ENCODE measurements at places on chromosomes 12 and 14.

DNA sequence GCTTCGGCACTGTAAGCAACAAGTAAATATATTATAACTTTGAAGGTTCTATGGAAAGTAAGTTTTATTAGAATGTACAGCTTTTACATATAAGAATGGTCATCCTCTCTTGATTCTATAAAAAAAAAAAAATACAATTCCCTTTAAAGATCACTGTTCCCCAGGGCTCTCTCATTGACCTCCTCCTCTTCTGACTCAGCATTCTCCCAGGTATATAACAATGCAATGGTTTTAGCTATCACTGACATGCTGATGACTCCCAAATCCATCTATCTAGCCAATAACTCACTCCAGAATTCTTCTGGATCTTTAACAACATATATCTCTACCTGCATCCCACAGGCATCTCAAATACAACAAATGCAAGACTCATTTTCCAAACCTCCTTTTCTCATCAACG, 62.7 kb downstream of the EEA1 start:
- DNase-seq, result no peak

DNA sequence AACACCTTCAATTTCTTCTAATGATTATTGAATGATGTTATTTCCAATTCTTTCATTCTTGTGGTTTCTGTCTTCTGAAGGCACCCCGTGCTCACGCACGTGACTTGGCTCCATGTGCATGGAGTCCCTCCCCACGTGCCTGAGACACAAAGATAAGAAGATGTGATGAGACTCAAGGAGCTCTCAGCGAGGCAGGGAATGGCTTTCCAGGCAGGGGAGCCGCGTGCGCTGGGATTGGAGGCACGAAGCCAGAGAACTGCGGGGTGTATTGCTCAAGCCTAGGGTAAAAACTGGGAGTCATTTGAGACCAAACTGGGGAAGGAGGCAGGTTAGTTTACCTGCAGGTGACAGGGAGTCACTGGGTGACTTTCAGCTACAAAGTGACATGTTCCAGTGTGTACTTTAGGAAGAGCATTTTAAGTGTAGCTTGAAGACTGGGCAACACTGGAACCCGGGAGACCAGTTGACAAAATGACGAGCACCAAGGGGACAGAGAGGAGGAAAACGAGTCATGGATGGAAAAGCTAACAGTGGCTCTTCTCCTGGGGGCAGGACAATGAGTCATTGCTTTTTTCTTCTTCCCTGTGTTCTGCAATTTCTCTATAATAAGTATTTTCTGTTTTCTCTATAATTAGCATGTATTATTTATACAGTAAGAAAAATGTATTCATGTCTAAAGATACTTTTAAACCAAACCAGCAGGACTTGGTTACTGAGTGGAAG, 311.7 kb upstream of the FKBP4 start:
- DNase-seq, result no peak

DNA sequence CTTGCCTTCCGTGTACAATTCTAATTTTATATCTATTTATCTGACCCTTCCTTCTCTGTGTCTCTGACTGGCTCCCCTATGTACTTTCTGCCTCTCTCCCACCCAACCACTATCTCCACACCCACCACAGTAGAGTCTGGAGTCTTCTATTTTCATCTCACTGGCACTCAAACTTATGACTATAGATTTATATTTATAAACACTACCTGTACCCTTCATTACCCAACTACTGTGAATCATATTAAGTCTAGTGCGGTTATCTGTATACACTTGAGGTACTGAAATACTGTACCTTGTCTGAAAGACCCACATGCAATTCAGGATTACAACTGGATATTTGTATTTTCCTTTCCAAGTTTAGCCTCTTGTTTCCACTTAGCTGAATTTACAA, 36.1 kb downstream of the ATP2B1 start:
- no peak for DNase-seq

GRCh38 chr14:63192085-63192484, 12.2 kb upstream of the RHOJ start:
- DNase-seq, result no peak

- DNase-seq, result no peak
Measured at GRCh38 chr12:94112121-94112520, 36.3 kb upstream of the PLXNC1 start.

DNA sequence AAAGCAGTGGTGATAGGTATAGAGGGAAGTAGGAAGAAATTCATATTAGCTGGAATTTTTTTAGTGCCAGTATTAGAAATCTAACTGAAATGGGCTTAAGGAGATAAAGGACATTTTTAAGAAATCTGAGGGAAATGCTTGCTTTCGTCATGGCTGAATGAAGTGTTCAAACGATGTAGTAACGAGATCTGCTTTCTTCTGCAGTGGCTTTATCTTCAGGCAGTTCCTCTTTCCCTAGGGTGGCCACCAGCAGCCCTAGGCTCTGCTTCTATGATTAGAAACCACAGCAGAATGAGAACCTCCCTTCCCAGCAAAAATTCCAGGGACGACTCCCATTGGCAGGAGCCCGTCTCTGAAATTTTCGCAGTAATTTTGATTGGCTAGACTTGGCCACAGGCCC, 163.9 kb upstream of the FRMD6 start:
- no peak for DNase-seq

GRCh38 chr12:131896080-131896810, 1.8 kb downstream of the ULK1 start:
- DNase-seq, result peak; percentile 88

GRCh38 chr14:34050606-34051005, 99.7 kb upstream of the EGLN3 start:
- DNase-seq, result no peak

GRCh38 chr12:123761841-123762714, at the start of gene DNAH10:
TSS of gene DNAH10 (plus strand) at chr12:123762301. CDS start at chr12:123762337, 36 bp downstream.
- DNase-seq, result no peak

DNA sequence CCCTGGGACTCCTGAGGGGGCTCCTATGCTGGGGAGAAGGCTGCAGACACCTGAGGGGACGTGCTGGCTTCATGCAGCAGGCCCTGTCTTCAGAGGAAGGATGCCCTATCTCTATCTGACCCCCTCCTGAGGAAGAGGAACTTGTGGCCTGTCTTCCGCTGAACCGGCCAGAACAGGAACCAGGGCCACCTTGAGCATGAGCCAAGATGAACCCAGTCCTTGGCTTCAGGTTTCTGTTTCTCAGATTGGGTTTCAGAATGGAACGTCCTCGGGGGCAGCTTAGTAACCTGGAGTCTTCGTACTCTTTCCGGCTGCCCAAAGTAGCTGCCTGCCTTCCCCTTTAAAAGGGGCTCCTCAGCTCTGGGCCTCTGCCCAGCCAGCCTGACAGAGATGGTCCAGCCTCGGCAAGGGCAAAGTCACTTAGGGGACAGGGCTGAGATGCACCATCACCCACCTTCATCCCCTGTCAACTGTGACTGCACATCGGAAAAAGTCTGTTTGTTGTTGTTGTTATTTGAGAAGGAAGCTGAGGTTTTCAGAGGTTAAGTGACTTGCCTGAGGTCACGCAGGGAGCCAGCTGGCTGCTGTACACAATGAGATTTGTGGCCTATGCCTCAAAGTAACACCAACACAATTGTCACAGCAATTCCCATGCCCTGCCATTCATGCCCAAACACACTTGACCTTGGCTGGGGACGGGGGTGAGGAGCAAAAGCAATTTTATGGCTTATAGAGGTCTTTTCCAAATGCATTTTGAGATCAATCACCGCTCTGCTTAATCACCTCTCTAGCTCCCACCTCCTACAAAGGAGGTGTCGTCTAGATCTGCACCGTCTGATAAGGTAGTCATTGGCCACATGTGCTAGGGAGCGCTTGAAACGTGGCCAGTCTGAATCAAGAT, 13.4 kb downstream of the ASB2 start:
- peak; percentile 50 for DNase-seq

DNA sequence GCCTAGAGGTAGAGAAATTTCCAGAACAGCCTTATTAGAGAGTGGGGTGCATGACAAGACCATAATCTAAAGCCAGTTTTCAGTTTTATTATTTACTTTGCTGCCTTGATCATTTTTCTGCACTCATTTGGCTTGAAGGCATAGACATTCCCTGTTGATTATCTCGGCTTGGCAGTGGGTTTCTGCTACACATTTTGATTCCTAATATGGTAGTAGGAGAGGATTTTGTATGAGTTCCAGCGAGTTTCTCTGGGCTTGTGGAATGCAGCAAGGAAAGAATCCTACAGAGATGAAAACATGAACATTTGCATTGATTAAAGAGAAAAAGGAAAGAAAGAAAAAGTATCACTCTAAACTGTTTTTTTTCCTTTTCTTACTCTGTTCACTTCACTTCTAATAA, 281.2 kb downstream of the PAWR start:
- DNase-seq, result peak; percentile 82

GRCh38 chr12:116661341-116661740, 76.5 kb downstream of the SPRING1 start:
- DNase-seq, result no peak

GRCh38 chr12:58369576-58369975, 428.2 kb downstream of the ATP23 start:
- no peak for DNase-seq

DNA sequence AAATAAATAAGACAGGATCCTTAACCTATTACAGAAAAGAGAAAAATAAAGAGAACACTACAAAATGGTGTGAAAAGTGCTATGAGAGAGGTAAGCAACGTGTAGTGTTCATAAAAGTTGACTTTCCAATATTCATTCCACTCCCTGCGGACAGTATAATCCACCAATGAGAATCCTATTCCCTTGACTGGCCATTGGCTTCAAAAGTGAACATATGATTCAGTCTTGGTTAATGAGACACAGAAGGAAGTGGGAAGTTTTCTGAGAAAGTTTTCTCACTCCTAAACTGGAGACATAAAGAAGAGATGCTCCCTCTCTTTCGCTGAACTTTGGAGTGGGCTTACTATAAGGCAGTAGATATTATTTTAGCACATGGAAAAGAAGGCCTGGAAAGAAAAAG, 153.1 kb downstream of the PAWR start:
- no peak for DNase-seq

DNA sequence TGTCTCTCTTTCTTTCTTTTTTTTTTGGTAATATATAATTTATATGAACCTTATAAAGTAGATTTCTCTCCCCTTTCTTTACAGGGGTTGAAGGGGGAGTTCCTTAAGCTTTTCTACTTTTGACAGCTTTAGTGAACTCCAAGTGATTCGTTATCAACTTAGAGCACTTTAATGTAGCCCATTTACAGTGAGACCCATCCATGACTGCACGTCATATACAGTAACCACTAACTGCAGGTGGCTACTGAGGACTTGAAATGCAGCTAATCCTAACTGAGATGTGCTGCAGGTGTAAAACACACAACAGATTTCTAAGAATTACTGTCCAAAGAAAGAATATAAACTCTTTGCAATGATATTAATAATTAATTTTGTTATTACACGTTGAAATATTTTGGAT, 582 bp downstream of the LRRIQ1 start:
- no peak for DNase-seq

- DNase-seq, result peak; percentile 85
Measured at GRCh38 chr12:15558915-15559528, 230.2 kb downstream of the EPS8 start.

- no peak for DNase-seq
Measured at GRCh38 chr12:6321905-6322304, 11.4 kb downstream of the PLEKHG6 start.

DNA sequence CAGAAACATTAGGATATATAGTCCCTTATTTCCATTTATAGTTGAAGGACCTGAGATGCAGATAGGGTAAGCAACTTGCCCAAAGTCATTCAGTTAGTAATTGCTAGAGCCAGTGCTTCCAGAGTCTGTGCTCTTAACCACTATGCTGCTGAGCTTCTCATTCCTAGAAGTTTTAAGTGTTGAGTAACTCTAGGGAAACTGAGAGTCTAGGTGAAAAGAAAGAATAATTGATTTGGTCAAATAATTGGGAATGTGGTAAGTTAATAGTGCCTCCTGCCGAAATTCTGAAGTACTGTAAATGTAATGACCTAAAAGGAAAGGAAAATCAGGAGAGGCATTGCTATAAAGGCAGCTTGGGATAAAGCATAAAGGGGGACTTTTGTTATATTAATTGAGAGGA, 14.1 kb downstream of the PYROXD1 start:
- DNase-seq, result no peak

- DNase-seq, result no peak
Measured at GRCh38 chr12:108712165-108712924, 19.0 kb downstream of the CORO1C start.

GRCh38 chr12:121314431-121314830, 17.9 kb upstream of the CAMKK2 start:
- no peak for DNase-seq

DNA sequence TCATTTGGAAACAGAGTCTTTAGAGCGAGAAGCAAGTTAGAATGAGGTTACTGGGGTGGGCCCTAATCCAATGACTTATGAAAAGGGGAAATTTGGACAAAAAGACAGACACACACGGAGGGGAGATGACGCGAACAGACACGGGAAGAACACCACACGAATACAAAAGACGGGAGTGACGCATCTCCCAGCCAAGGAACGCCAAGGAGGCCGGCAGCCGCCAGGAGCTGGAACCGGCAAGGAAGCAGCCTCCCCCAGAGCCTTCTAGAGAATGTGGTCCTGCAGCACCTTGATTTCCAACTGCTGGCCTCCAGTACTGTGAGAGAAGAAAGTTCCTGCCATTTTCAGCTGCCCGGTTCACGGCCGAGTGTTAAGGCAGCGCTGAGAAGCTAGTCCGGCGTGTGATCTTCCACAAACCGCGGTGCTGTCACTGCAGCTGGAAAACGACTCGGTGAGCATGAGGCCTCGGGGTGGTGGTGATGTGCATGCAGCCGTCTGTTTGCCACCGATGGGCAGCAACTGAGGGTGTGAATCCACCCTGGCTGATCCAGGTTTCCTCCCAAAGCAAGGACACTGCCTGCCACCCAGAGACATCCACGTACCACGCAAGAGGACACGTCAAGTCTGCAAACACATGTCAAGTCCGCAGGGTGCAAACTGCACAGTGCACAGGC, 124.5 kb downstream of the NCOR2 start:
- DNase-seq, result peak; percentile 54

GRCh38 chr14:77372304-77372841, 4.5 kb downstream of the TMED8 start:
- DNase-seq, result no peak

- no peak for DNase-seq
Measured at GRCh38 chr12:92175961-92176360, 30.3 kb upstream of the BTG1 start.
